ENCODE measurements at places on chromosomes 4 and X. TPM values are rescaled to one million over a fixed set of nuclear protein-coding genes. Genes with fewer than 3 reads are reported as not detected.

Gene TCP11X2
- polyA plus RNA-seq, result not detected

Gene ZFP42
- not detected for polyA plus RNA-seq

GRCh38 chr4:69823481-69824186 is 36.3 kb downstream of the SULT1E1 start:
- DNase-seq, result no peak

DNA sequence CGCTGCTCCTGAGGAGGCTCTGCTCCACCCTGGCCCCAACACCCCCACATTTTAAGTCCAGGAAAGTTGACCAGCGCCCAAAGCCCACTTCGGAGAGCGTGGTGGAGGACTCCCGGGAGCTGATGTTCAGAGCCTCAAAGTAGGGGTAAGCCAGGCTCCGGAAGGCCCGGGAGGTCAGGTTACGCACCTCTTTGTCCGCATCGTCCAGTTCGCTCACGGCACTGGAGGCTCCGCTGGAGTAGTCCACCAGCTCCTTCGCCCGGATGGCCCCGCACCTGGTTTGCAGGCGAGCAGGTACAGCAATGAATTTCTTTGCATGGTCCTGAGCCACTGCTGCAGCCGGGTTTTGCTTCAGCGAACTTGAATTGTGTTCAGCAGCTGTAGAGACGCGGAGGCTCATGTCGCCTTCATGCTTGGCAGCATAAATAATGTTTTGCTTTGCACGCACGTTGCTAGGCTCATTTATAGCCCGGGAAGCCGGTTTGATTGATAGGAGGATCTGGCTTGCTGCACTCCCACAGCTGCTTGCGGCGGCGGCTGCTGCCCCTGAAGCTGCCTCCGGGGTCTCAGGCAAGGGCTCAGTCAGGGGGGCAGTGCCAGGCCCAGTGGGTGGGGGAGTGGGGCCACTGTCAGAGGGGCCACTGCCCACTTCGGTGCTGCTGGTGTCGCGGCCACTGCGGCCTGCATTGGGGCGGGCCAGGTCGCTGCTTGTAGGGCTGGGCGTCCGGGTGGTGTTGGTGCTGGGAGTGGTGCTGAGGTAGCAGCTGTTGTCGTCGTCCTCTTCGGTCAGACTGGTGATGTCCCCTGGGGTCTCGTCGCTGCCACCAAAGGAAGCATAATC is 4.8 kb downstream of the C4orf54 start:
- no peak for DNase-seq

GRCh38 chrX:105515561-105515960 is 295.1 kb upstream of the TEX13A start:
- no peak for DNase-seq

DNA sequence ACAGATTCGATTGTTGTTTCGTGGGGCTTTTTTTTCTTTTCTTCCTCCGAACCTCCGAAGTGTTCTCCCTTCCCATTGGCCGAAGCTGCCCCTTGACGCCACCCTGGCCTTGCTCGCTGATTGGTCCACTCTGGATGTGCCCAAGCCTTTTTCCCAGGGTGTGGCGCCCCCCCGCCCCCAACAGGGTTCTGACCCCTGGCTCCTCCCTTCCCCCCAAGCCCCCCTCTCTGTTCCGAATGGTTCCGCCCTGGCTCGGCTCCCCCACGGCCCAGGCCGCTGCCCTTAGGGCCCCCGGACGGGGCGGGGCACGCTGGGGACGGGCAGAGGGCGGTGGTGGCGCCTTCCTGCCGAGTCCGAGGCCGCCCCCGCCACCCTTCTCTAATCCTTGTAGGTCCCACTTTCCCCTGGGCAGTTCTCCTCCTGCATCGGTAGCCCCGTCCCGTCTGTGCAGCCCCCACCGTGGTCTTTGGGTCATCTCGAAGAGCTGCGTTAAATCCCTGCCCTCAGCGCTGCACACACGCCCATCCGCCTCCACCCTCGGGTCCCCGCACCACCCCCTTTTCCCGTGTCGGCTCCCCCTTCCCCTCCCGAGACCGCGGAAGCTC is 25.5 kb downstream of the UTP14A start:
- peak; percentile 95 for DNase-seq

DNA sequence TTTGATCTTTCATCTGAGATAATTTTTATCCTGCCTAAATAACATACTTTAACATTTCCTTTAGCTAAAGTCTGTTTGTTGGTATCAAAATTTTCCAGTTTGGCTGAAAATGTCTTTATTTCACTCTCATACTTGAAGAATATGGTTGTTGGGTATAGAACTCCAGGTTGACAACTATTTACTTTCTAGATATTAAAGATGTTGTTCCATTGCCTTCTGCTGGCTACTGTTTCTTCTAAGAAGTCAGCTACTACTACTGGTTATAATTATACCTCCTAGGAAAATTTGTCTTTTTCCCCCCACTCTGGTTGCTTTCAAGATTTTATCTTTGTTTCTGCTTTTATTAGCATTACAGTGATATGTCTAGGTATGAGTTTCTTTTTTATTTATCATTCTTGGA is 75.7 kb downstream of the SH3RF1 start:
- no peak for DNase-seq

DNA sequence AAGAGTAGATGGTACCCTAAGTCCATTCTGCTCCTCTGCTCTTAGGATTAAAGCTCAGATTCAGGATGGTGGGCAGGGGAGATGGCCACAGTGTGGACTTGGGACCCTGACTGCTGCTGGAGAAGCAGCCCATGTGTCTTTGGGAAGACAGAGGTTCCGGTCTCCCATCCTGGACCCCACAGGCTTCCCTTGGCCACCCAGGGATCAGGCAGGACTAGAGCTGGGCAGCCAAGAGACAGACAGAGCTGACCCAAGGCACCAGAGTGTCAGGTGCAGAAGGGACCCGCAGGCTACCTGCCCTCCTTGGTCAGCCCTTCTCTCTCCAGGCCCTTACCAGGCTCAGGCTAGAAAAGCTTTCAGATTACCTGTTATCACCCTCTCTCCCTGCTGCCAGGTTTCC is 25.7 kb upstream of the SHROOM4 start:
- DNase-seq, result no peak

DNA sequence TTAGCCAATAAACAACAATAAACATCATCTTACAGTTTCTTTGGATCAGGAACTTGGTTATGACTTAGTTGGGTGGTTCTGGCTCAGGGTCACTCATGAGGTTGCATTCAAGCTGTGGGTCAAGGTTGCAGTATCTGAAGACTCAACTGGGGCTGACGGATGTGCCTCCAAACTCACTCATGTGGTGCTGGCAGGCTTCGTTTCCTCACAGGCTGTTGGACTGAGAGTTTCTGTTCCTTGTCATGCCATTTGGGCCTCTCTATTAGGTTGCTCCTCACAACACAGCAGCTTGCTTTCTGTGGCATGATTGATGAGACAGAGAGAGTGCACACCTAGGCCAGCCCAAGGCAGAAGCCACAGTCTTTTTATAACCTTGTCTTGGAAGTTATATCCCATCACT is 20.7 kb downstream of the FRMPD3 start:
- no peak for DNase-seq

DNA sequence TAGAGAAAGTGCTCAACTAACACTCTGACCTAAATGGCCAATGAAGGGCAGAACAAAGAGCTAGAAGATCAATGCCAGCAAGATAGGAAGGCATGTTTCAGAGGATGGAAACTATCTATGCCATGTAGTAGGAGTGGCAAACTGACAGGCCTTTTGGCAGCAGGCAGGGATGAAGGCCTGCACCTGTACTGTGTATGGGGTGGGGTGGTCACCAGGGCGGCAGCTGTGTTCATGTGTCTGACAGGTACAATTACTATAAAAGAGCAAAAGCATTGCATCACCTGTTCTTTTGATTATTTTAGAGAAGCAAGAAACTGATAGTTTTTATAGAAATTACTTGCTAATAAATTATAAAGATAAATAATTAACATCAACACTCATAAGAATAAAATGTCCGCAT is 239.1 kb downstream of the CAMK2D start:
- DNase-seq, result no peak

DNA sequence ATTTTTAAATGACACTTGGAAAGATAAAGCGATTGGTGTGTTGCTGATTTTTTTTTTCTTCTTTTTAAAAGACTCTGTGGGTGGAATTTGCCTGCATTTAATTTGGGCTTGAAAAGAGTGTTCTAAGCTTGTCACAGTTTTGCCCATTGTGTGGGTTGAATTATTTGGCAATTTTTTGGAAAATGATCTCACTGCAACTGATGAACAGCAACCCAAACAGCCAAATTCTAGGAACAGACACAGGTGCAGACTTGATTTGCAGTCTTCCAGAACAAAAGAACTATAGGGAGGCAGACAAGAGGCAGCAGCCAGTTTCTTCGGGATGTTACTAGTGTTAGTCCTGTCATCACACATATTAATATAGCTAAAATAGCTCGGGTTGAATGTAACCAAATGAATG is 40.5 kb downstream of the CASP6 start:
- no peak for DNase-seq

GRCh38 chr4:787561-787981 is 38.4 kb downstream of the CPLX1 start:
- DNase-seq, result no peak

DNA sequence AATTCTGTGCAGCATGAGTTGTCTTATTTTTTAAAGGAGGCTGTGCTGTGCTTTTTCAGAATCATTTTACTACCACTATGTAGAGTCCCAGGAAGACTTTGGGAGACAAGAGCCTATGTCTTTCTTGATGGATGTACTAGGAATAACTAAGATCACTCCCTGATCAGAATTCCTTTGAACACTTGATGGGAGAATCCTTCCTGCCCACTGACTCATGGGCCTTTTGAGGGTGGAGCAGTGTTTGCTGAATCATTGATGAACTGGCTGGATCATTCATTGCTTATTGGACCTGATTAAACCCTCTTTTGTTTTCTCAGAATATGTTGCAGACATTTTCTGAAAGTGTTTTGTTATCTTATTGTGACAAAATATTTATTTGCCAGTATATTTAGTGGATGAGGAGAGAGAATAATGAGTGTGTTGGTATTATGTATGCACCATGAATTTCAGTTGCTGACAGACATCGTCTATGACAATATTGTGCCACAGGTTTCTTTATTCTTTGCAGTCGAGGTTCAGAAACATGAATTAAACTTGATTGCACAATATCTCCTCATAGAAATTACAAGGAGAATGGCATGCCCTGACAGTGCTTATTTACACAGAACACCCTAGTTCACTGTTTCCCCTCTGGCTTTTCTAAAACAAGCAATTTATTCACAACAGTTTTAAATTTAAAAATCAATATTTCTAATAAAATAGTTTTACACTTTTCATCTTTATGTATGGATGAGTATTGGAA is 36.3 kb downstream of the POU4F2 start:
- no peak for DNase-seq

DNA sequence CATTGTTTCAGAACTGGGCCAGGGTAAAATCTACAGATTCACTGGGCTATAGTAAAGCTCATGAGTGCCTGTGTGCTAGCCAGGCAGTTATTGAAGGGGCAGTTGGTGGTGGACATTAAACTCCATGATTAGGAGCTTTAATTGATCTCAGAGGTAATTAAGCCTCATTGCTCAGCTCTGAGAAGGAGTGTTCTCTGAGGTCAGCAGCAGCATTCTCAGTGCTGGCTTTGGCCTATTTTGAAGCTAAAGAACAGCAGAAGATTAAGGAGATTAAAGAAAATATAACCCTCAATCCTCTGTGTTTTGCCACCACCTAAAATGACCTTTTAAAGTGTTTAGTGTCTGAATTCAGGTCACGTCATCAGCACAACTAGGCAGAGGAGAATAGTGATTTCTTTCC is 42.5 kb downstream of the EGF start:
- no peak for DNase-seq

- DNase-seq, result peak; percentile 64
These were observed 714.5 kb upstream of the TENM3 start for GRCh38 chr4:181528570-181529184.

GRCh38 chrX:136630881-136631280 is 17.1 kb upstream of the CD40LG start:
- no peak for DNase-seq

All from heart left ventricle (tissue), 16 donors.